ENCODE measurements at places on chromosomes 4 and X.

DNA sequence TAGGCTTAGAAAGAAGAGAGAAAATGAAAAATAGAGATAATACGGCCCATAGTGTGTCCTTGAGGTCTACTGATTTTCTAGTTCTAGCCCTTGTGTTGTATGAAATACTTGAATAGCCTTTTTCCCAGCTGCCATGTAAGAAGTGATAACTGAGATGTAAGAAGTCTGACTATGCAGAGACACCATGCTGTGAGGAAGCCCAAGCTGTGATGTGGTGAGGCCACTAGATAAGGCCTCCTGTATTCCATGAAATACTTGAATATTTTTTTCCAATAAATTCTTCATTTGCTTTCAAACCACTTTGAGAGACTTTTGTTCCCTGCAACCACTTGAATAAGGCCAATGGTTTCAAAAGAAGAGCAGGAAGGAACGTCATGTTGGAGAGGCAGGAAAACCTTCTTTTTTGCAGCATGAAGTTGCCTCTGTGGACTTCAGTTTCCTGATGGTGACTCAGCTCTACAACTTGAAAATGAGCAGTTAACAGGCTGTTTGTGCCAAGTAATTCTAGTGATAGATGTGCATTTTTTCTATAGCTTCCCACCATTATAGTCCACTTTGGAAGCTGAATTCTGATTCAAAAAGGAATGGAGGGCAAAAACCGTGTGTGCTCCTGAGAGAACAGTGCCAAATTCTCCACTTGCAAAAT, 25.5 kb upstream of the FAM9C start:
- no peak for DNase-seq

DNA sequence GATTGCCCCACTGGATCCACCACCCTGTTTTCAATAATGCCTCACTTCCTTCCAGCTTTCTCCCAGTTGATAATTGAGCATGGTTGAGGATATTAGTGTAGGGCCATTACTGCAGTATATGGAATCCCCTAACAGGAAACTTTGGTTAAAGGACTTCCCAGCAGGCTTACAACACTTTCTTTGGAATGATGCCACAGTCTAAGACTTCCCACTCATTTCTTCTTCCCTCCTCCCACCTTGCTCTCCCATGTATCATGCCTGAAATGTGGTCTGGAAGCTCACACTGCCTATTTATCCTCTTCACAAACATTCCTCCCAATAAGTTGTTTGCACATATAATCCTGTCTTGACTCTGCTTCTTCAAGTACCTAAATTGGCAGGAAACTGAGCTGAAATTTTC, 863.3 kb downstream of the CENPC start:
- no peak for DNase-seq

DNA sequence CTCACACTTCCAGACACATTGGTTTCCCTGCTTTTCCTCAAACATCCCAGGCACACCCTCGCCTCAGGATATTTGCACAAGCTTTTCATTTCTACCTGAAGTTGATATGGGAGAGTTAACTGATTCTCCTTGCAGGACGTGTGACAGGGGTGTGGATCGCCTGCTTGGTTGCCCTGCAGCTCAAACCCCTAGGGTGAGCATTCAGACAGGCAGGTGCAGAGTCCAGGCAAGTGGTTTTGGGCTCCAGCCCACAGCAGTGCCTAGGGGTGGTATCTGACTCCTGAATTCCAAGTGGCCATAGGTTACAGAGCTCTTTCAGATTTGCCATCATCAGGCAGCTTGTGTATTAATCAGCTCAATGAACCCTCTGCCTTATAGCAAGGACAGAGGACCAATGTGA, 1104.2 kb upstream of the IGFBP7 start:
- DNase-seq: no peak

- no peak for DNase-seq
These were observed 345.4 kb downstream of the ADAM29 start for GRCh38 chr4:175263537-175263936.

- peak; percentile 63 for DNase-seq
These were observed 31.3 kb upstream of the ARHGEF38 start for GRCh38 chr4:105520819-105521790.

- DNase-seq: no peak
These were observed 1.7 kb downstream of the NSDHL start for GRCh38 chrX:152832520-152832919.

DNA sequence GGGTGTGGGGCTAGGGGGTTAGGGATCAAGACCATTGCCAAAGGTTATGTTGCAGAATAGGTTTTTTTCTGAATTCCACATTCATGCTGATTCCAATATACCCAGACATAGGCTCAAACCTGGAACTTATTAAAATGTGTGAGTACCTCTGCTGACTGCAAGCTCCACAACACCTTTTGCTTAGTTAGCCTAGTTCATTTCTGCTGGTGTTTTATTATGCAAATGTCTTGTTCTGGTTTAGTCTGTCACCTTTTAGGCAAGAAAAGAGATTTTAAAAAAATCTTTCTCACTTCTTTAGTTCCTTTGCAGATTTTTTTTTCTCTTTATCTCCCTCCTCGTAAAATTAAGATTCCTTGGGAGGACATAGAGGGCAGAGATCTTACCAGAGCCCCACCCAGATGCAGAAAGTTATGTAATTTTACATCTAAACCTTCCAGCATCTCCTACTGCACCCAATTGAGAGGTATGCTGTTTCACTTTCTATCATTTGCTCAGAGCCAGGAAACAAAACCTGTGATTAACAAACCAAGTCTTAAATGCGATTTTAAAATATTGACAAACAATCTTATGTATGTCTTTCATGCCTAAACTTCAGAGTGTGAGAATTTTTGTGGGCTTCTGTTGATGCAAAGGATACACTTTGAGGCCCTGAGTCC, 190.7 kb upstream of the CLNK start:
- DNase-seq: no peak

DNA sequence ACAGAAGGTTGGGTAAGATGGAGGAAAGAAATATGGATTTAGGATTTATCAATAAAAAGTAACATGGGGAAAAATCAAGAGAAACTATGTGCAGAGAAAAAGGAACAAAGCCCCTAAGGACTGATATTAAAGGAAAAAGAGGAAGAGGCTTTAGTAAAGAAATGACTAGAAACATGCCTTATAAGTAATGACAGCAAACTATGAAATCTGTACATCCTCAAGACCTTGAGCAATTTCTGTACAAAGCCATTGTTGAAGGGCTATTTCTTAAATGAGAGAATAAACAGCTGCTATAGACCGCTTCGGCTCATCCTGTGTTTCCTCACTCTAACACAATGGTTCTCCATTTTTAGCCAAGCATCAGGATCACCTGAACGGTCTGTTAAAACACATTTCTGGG, 180.3 kb upstream of the ATOH1 start:
- DNase-seq: no peak

DNA sequence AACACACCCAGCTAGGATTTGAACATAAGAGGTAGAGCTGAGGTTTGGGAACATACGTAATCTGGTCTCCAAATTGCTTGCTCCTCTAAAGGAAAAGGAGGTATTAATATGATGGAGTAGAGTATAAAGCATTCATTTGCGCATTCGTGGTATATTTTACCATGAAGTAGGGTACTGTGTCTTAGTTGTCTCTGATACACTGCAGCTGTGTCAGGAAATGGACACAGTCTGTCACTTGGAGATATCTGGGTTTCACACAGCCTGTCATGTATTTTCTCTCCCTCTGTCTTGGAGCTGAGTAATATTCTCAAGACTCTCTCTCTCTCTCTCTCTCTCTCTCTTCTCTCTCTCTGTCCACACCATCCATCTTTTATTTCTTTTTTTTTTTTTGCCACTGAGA, 274.8 kb upstream of the UGT8 start:
- DNase-seq: no peak

GRCh38 chrX:118742176-118742575, 14.8 kb downstream of the IL13RA1 start:
- no peak for DNase-seq

DNA sequence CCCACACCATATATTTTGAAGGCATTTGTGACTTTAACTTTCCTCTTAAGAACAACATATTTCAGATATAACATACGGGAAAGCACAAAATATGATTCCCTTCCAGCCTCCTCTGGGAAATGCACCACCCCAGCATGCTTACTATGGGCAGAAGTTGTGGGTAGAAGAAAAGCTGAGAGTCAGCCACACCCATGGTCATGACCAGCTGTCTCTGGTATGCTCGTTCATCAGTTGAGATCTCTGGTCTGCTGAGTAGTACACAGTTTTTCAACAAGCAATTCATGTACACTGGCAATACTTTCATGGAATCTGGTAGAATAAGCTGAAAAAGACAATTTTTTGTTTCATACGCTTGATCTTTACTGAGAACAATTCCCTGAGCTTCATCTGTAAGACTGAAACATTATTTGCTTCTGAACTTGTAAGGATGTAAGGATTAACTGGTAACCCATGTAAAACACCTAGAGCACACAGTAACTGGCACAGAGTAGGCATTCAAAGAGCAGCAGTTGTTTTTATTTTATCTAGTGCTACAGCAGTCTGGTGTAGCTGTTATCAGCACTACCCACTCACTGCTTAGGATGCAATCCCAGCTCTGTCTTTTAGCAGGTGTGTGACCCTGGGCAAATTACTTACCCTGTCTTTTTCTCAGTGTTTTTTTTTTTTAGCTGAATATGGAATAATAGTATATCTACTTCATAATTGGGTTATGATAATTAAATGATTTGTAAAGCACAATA, 47.6 kb downstream of the METTL14 start:
- peak; percentile 81 for DNase-seq

DNA sequence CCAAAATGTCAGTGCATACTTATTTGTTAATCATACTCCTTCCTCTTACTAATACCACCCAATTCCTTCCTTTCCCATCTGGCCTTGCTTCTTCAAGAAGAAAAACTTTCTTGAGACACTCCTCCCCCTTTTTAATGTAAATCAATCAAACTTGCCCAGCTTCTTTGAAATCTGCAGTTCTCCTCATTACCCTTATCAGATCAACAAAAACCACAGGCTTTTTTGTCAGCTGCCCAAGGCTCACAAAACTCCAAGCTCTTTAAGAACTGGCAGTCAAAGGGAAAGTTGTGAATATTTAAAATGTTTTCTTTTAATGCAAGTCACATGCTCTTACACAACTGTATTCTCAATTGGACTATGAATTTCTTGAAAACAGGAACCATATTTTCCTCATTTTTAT, 11.3 kb upstream of the MYOZ2 start:
- DNase-seq: no peak

GRCh38 chr4:62804075-62804474, 1603.9 kb downstream of the ADGRL3 start:
- no peak for DNase-seq

DNA sequence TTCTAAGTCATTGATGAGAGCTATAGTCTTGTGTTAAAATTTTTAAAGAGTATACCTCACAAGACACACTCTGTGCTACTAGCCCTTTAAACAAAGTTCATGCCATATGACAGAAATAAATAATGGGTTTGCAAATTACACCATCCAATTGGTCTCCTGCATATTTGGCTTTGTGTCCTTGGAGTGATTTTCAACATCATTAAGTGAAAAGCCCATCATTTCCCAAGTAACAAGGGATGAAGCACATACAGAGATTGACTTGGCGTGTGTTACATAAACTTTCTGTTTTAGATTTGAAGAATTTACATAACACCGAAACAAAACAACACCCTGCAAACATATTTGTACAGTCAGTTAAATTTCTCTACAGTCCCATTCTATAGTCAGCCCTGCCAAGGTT, 216.9 kb upstream of the NEIL3 start:
- DNase-seq: no peak

DNA sequence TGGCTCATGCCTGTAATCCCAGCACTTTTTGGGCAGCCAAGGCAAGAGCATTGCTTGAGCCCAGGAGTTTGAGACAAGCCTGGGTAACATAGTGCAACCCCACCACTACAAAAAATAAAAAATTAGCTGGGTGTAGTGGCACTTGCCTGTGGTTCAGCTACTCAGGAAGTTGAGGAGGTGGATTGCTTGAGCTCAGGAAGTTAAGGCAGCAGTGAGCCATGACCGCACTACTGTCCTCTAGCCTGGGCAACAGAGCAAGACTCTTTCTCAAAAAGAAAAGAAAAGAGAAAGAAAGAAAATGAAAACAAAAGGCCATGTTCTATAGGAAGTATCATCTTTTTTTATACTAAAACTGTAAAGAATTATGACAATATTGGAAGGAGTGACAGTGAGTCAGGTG, 38.5 kb downstream of the NEK1 start:
- DNase-seq: no peak

DNA sequence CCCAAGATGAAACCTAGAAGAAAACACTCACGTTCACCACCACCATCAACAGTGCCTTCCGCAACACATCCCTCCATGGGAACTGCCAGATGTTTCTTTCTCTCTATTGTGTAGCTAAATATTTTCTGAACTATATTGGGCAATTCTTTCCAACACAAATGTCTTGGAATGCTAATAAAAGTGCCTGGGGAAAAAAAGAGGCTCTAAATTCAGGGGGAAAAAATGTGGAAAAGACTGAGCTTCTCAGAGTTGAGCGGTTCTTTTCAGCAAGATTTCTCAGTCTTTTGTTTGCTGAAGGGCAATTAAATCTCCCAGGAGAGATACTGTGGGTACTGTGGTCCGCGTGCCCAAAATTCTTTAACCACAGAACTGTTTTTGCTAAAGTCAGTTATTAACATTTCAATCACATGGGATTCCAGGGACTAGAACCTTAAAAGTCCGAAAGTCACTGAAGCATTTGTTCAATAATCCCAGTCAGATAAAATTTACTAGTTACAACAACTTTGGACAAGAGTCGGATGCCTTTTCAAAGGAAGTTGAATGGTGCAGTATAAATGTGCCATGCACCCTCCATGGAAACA, 51.9 kb upstream of the DHRSX start:
- peak; percentile 81 for DNase-seq

- no peak for DNase-seq
These were observed 1.8 kb downstream of the SPCS3 start for GRCh38 chr4:176321589-176321988.

DNA sequence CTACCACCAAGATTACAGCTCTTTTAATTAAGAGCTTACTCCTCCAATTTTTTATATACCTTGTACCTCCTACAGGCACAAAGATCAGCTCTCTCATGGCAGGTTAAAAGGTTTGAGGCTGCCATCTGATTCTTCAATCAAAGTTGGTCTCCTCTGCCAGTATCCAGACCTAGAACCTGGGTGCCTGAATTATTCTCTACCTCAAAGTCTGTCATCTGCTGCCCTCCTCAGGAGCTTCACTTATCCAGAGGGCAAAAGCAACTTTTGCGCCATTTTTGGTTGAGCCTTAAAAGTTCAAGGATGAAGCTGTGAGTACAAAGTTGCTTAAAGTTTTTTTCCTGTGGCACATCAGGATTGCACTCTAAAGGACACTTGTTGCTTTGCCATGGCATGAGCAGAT, 343.7 kb upstream of the PPP1R2C start:
- DNase-seq: no peak

DNA sequence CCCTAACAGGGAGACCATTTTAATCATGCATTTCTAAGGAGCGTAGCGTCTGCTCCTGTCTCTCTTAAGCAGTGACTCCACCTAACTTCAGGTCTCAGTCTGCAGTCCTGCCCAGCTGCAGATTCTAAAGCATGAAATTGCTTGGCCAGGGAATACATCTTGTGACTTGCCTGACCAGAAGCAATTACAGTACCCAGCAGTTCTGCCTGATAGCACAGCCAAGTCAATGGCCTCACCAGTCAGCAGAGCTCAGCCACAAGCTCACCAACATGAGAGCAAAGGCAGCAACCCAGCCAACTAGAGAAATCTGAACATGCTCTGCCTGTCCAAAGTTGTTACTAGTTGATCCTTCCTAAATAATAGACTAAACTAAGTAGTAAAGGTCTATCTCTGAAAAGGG, 2011.9 kb upstream of the PCDH10 start:
- no peak for DNase-seq

- DNase-seq: no peak
These were observed 18.7 kb downstream of the ZNF595 start for GRCh38 chr4:71830-72229.
